ENCODE measurements at places on chromosomes 3 and 15.
A peak's percentile ranks its signal among the peaks of the same experiment; 100 is the strongest.

GRCh38 chr15:56628893-56629532 is 104.3 kb downstream of the ZNF280D start:
- no peak for DNase-seq

DNA sequence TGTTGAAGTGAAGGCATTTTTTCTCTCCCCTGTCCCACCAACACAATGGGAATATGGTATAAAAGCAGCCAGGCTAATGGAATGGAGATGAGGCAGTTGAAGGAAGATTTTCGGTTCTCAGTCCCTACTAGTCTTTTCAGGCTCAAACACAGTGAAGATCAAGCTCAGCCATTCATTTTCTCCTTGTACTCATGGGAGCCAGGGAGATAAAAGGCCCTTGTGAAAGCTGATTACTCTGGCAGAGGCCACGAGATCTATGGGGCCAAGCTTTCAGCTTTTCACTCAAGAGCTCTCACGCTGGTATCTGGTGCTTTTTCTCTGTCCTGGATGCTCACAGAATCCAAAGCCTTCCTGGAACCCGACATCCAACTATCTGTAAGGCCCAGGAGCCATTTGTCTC is 14.5 kb upstream of the FAN1 start:
- no peak for DNase-seq

DNA sequence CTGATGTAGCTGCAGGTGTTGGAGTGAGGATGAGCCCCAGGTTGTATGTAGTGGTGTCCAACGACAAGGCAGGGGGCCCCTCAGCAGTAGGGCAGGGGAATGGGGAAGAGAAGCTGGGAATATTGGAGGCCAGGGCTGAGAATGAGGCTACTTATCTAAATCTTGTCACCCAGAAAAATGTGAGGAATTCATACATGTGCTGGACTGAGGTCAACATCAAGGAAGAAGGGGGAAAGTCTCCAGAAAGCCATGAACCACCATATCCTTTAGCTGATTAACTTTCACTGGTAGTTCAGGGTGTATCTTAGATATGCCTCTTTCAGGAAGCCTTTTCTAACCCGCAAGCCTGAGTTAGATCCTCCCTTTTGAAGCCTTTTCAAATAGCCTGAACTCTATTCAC is 22.6 kb upstream of the FSTL1 start:
- DNase-seq, result no peak

DNA sequence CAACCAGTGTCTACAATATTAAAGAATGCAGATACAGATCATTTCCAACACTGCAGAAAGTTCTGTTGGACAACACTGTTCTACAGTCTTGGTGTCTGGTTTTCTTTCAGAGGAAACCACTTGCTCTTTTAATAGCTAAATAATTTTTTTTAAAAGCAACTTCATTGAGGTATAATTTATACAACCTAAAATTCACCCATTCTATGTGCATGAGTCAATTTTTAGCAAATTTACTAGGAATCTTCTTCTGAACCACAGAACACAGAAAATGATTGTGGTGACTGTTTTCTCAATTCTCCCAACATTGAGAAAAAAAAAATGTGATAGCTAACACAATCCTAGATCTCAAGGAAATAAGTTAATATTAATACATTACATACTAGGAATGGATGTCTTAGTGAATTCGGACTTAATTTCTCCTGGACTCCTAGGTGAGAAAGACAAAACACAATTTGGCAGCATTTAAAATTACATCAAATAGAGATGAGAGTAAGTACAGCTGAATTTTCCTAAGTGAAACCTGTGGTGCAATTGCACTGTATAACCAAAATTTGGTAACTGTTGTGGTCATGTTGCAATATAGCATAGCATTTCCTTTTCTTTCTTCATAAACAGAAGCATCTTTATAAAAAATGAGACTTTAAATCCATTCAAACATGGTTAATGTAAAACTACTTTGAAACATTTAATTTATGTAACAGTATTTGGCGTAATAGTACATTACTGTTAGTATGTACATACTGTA is 15.3 kb upstream of the PLCL2 start:
- no peak for DNase-seq

- DNase-seq, result no peak
Observed at GRCh38 chr3:77933926-77934325, 894.0 kb downstream of the ROBO2 start.

DNA sequence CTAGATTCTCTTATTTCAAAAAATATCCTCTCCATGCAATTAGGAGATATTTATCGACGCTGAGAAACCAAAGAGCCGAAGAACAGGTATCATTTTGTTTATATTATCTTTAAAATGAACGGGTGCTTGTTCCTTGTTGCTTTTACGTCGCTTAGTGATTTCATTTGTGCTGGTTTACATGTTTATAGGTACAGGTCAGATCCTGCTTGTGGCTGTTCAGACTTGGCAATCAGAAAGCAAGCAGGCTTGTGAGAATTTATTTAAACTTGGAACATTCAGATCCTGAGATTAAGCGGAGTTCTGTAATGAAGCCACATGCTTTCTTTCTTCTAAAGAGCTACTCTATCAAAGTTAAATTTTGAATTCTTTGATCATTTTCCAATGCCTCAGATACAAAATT is 43.0 kb upstream of the ATP2C1 start:
- DNase-seq, result no peak

GRCh38 chr3:98978068-98978811 is 76.7 kb upstream of the DCBLD2 start:
- DNase-seq, result no peak

- DNase-seq, result no peak
Observed at GRCh38 chr15:36722555-36722954, 143.1 kb downstream of the CDIN1 start.

- DNase-seq, result peak; percentile 55
Observed at GRCh38 chr15:41966920-41967465, 5.4 kb downstream of the EHD4 start.

GRCh38 chr3:158095814-158096704 is 10.2 kb downstream of the SHOX2 start:
- DNase-seq, result no peak

GRCh38 chr3:32820971-32821685 is 3.3 kb downstream of the TRIM71 start:
- DNase-seq, result peak; percentile 25

GRCh38 chr15:73997986-73998385 is 3.5 kb downstream of the PML start:
- no peak for DNase-seq

DNA sequence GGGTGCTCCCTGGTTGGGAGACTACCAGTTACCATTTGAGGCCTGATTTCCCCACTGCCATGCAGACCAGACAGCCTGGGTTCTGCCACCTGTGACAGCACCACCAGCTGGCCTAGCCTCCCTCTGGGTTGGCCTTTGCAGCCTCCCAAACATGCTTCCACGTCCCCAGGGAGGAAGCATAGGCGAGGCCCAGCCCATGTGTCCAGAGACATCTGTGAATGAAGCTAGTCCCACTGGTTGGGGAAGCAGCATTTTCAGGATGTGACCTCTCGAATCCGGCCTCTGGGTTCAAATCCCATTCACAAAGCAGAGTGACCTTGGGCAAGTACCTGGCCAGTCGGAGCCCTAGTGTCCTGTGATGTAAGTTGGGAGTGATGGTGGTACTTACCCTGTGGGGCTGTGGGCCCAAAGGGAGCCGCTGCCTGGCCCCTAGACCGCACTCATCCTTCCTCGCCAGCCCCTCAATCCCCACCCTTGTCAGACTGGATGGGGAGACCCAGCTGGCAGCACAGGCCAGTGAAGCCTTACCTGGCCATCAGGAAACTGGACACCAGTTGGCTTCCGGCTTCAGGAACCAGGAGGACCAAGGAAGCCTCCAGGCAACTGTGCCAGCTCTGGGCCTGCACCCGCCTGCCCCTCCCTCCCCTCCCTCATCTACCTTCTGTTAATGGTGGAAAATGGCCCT is 6.0 kb downstream of the KLF15 start:
- peak; percentile 49 for DNase-seq

DNA sequence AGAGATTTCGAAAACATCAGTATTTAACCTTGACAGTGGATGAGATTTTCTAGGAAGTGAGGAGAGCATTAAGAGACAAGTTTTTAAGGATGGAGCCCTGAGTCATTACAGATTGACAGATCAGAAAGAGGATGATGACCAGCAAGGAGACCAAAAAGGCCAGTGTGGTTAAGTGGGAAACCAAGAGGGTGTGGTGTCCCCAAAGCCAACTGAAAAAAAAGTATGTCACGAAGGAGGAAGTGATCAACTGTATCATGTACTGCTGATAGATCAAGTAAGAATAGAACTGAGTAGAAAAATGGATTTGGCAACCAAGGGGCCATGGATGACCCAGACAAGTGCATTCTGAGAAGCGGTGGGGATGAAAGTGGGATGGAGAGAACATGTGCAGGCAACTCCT is 491.8 kb downstream of the FHIT start:
- no peak for DNase-seq

DNA sequence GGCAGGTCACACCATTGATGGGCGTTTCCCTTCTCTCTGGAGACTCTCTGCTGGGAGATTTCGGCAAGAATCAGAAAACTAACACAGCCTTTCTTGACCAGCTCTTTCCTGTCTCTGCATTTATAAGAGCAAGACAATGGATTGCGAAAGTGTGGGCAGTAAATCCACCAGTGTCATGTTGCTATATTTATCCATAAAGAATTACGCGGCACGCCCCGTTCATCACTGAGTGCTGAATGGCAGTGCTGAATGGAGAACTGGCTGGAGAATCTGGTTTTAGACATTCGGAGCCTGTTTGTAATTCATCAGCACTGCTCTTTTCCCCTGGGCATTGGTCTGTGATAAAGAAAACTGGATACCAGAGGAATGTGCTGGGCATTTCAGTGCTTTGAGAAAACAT is 2.0 kb upstream of the CEMIP start:
- DNase-seq, result no peak

- no peak for DNase-seq
Observed at GRCh38 chr3:160968761-160969160, 136.4 kb downstream of the B3GALNT1 start.

DNA sequence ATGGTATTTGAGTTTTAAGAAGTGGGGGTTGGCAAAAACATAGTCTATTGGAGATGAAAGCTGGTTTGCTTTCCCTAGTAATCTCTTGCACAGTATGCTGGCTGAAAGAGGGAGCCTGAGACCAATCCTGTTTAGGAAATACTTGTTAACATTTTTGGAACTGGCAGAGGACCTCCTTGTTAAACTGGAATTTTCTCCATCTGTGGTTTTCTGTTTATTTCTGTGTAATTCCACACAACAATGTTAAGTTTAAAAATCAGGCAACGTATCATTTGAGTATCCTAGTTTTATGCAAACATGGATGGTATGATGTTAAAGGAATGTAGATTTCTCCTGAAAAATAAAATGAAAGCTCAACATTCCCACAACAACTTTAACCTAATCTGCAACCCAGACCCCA is 536.0 kb upstream of the TBL1XR1 start:
- DNase-seq, result no peak

GRCh38 chr3:179853176-179853575 is 183.6 kb downstream of the PEX5L start:
- no peak for DNase-seq

DNA sequence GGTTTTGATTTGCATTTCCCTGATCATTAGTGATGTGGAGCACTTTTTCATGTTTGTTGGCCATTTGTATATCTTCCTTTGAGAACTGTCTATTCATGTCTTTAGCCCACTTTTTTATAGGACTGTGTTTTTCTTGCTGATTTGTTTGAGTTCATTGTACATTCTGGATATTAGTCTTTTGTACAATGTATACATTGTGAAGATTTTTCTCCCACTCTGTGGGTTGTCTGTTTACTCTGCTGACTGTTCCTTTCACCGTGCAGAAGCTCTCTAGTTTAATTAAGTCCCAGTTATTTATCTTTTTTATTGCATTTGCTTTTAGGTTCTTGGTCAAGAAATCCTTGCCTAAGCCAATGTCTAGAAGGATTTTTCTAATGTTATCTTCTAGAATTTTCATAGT is 91.1 kb upstream of the ATP11B start:
- no peak for DNase-seq

- DNase-seq, result no peak
Observed at GRCh38 chr3:101230618-101231017, 89.8 kb downstream of the IMPG2 start.

GRCh38 chr3:171774521-171774920 is 35.8 kb downstream of the PLD1 start:
- DNase-seq, result no peak

DNA sequence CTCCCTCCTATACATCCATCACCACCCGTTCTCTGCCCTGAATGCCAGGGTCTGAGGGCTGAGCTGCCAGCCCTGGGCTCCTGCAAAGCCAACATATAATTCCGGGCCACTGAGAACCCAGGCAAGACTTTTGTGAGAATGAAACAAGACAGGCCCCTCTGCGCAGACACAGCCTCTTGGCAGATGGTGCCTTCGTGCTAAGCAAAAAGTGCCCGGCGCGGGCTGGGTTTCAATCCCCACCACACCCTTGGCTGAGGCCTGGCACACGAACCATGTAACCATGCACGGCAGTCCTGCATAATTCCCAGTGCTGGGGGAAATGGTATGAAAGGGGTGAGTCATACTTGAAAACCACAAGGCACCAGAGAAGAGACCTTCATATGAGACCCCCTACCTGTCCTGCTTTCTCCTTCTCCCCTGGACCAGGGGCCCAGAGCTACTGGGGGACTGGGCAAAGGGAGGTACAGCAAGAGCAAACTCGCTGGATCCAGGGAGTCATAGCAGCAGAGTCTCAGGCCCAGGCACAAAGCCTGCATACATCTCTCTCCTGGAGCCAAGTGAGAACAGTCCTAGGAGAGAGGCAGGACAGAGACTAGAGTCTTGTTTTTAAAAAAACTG is 26.1 kb upstream of the LOXL1 start:
- DNase-seq, result peak; percentile 45

DNA sequence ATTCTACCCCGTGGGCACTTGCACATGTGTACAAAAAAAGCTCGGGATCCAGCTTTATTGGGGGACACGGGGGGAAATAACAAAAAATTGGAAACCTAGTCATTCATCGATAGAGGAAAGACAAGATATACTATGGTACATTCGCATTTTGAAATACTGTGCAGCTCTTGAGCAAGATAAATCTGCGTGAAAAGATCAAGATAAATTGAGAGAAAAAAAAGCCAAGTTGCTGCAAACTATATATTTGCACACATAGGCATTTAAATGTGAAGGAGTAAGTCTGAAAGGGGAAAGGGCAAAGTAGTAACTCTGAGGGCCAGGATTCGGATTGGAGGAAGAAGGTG is 620 bp upstream of the UBR1 start:
- DNase-seq, result no peak

- no peak for DNase-seq
Observed at GRCh38 chr3:139448104-139448503, 28.2 kb downstream of the RBP2 start.

DNA sequence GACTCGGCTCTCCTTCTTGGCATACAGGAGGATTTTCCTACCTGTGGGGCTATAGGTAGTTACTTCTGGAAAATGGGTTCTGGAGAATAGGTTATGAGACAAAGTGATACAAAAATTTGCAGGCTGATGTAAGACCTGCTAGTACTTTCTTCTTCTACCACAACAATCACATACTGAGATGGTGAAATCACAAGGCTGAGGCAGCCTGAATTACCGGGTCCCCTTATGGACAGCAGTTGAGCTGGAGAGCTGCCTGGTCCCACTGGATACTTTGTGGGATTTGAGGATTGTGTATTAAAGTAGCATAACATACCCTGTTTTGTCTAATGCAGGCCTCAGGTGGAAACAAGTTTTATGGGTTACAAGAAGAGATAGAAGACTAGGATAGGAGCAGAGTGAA is 86.5 kb upstream of the FAM98B start:
- DNase-seq, result no peak

Data from activated effector memory CD4-positive, alpha-beta T cell treated with anti-CD3 and anti-CD28 coated beads, Interleukin-2, amount 50 U/mL, for 16 hours (primary cell).